ENCODE measurements at places on chromosomes 13 and 19.

GRCh38 chr19:47427241-47428176 is 8.2 kb upstream of the MEIS3 start:
- H3K27me3 ChIP-seq, result peaks cover 55% of the 10 kb centered on the region
- peaks cover 7% of the 10 kb centered on the region for H3K4me1 ChIP-seq
- no peak overlapping the region for H3K27ac ChIP-seq
- H3K36me3 ChIP-seq, result no peaks in the 10 kb centered on the region
- H3K4me3 ChIP-seq, result no peak overlapping the region
- DNase-seq, result peak; percentile 74

DNA sequence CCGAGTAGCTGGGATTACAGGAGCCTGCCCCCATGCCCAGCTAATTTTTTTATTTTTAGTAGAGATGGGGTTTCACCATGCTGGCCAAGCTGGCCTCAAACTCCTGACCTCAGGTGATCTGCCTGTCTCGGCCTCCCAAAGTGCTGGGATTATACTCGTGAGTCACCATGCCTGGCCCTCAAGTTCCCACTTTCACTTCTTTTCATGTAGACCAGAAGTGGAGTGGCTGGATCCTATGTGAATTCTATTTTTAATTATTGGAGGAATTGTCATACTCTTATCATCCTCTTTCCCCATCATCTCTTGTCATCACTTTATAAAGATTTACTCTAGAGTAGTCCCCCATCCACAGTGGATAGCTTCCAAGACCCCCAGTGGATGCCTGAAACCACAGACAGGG is 12.8 kb upstream of the SIGLEC10 start:
- no peaks in the 10 kb centered on the region for H3K4me1 ChIP-seq
- no peak overlapping the region for H3K4me3 ChIP-seq
- no peaks in the 10 kb centered on the region for H3K36me3 ChIP-seq
- no peak overlapping the region for H3K27ac ChIP-seq
- DNase-seq, result no peak

- no peaks in the 10 kb centered on the region for H3K27me3 ChIP-seq
Observed at GRCh38 chr19:13652810-13653590, 111.3 kb upstream of the MRI1 start.

DNA sequence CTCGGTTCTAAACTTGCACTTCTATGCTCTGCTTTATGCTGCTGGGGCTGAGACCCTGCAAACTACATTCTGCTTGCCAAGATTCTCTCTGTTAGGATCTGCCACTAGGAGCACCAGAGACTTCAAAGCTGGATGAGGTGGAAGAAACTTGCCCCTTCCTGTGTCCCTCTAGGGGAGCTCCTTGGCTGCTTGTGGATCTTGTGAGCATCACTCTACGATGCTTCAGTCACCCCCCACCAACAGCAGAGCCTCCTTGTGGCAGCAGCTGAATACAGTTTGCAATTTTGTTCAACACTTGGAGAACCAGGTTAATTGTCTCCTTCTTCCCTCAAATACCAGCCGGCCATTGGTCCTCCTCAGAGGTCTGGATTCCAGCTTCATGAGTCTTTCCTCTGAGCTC is 310.6 kb downstream of the FGF14 start:
- DNase-seq, result no peak
- no peaks in the 10 kb centered on the region for H3K27me3 ChIP-seq
- H3K4me3 ChIP-seq, result no peak overlapping the region
- H3K36me3 ChIP-seq, result no peaks in the 10 kb centered on the region

DNA sequence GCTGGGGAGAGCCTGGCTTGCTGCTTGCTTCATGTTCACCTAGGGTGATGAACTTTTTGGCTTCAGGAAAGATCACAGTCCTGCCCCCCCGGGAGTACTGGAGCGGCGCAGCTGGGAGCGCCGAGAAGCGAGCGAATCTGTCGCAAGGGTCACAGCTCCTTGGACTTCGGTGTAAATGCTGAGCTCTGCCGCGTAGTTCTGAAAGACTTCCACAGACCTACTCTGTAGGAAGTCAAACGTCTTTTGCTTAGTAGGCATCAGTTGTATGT is 2.7 kb downstream of the ING1 start:
- H3K4me3 ChIP-seq, result peak overlapping the region; percentile 80
- H3K4me1 ChIP-seq, result peaks cover 26% of the 10 kb centered on the region
- H3K27me3 ChIP-seq, result no peaks in the 10 kb centered on the region
- peak; percentile 58 for DNase-seq
- no peaks in the 10 kb centered on the region for H3K36me3 ChIP-seq

DNA sequence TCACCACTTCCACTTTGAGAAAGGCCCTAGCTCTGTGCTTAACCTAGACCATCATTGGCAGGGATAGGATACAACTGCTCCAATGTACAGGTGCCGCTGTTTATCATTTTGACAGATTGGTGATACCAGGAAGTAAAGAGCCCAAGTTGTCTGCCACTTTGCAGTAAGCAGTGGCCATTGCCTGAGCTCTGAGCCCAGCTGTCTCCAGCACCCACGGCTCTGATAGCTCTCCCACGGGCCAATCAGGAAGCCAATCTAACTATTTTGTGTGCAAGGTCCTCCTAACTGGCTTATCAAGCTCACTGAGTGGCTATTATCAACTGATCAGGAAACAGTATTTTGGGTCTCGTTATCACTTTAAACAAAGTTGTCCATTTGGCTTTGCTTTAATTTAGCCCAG is 181.1 kb downstream of the DCT start:
- H3K4me3 ChIP-seq, result no peak overlapping the region
- H3K36me3 ChIP-seq, result no peaks in the 10 kb centered on the region
- H3K4me1 ChIP-seq, result no peaks in the 10 kb centered on the region

DNA sequence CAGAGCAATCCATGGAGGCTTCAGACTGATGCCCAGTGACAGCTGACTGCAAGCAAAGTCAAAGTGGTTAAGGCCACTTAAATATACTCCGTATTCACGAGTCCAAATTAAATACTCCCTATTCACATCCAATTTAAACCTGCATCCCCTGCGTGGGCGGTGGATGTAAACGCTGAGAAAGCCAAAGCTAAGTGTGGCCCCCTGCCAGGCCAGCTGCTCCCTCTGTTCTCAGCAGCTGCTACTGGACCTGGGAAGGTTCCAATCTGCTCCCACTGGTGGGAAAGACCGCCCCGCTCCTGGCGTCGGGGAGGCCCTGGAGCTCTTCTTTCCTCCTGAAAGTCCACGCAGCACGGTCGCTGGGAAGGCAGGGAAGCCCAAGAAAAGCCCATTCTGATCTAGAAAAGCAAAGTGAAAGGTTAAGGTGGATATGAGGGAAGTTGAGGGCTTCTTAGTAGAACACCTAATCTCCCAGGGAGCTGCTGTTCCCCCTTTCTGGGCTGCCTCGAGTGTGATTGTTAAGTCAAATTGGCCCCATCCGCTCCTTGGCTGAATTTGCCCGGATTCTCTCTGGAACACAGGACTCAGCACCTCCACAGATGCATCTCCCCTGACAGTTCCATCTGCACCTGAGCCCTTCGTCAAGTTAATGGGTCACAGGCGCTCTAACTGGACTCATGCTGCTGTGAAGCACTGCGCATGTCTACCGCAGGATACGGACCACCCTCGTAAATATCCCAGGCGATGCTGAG is 205.5 kb downstream of the USP12 start:
- no peaks in the 10 kb centered on the region for H3K36me3 ChIP-seq
- H3K27me3 ChIP-seq, result peaks cover 15% of the 10 kb centered on the region
- no peak overlapping the region for H3K27ac ChIP-seq

GRCh38 chr13:20171364-20171763 is 10.5 kb upstream of the GJA3 start:
- DNase-seq, result no peak
- H3K4me1 ChIP-seq, result peaks cover 2% of the 10 kb centered on the region
- H3K36me3 ChIP-seq, result no peaks in the 10 kb centered on the region
- no peaks in the 10 kb centered on the region for H3K27me3 ChIP-seq

GRCh38 chr13:98909016-98909415 is 68.8 kb downstream of the DOCK9 start:
- no peak for DNase-seq
- H3K27me3 ChIP-seq, result no peaks in the 10 kb centered on the region
- no peak overlapping the region for H3K4me3 ChIP-seq
- no peaks in the 10 kb centered on the region for H3K36me3 ChIP-seq

DNA sequence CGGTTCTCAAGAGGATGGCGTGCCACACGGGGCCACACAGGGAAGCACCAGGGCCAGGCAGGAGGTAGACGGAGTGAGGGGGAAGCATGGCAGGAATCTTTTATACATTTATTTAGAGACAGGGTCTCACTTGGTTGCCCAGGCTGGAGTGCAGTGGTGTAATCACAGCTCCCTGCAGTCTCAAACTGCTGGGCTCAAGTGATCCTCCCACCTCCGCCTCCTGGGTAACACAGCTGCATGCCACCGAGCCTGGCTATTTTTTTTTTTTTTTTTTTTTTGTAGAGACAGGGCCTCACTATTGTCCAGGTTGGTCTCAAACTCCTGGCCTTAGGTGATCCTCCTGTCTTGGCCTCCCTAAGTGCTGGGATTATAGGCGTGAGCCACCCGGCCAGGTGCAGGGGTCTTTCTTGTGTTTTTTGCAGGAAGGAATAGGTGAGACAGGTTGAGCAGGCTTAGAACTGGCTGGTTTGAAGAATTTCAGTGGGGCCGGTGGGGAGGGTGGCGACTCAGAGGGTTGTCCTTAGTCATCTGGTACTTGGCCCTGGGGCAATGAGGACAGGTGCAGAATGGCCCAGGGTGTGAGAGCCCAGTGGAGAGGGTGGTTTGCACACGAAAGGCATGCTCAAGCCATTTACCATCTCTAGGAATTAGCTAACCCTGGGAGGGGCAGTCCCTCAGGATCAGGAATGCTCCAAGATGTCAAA is 7.6 kb downstream of the SSC5D start:
- no peaks in the 10 kb centered on the region for H3K4me1 ChIP-seq
- no peak for DNase-seq
- H3K27me3 ChIP-seq, result no peaks in the 10 kb centered on the region
- no peaks in the 10 kb centered on the region for H3K36me3 ChIP-seq
- H3K4me3 ChIP-seq, result no peak overlapping the region

DNA sequence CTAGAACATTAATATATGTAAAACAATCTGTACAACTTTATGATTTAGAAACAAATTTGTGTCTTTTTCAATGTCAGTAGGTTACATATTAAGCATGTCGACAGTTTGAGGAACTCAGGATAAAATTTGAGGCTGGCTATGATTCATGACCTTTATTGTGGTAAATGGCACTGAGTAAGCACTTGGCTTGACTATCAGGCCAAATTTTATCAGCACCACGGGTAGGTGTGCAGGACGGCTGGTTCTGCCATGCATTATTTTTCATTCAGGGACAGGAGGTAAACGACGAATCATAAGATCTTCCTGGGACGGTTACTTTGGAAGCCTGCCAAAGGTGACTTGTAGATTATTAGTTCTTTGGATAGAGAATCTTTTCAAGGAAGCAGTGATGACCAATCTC is 19.9 kb upstream of the CYP4F8 start:
- no peak overlapping the region for H3K4me3 ChIP-seq
- no peaks in the 10 kb centered on the region for H3K27me3 ChIP-seq
- H3K27ac ChIP-seq, result no peak overlapping the region

GRCh38 chr13:51729866-51730553 is 74.0 kb downstream of the DHRS12 start:
- peaks cover 36% of the 10 kb centered on the region for H3K4me1 ChIP-seq
- peak; percentile 77 for DNase-seq
- H3K27me3 ChIP-seq, result no peaks in the 10 kb centered on the region
- no peaks in the 10 kb centered on the region for H3K36me3 ChIP-seq
- H3K27ac ChIP-seq, result peak overlapping the region; percentile 67
- H3K4me3 ChIP-seq, result no peak overlapping the region

DNA sequence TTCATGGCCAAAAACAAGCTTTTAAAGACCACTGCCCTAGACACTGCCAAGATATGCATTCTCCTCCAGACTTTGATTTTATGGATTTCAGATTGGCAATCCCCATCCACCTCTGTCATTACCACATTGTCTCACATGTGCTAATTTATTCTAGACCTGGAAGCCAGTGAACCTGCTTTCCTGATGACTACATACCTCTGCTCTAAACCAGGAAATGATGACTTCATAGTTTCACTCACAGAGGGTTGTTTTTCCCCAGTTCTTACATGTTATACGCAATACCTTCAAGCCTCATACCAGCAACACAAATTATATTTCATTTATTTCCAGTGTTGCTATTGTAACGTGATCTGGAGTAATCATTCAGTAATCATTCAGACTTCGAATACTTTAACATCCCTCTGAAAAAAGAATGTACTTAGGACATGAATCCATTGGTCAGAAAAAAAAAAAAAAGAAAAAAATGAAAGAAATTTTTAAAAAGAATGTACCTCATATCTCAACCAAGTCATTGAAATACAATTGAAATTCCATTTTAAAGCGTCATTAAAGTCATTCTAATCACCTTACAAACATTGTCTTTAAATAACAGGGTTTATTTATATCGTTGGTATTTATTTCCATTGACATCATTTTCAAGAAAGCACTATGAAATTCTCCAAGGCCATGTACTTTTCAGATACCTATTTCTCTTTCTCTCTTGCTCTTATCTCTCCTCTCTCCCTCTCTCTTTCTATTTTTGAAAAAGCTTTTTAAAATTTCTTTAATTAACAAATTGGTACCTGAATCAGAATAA is 33.4 kb upstream of the KLF5 start:
- H3K4me3 ChIP-seq, result no peak overlapping the region
- no peaks in the 10 kb centered on the region for H3K4me1 ChIP-seq
- H3K27me3 ChIP-seq, result no peaks in the 10 kb centered on the region
- no peak for DNase-seq
- H3K27ac ChIP-seq, result no peak overlapping the region

DNA sequence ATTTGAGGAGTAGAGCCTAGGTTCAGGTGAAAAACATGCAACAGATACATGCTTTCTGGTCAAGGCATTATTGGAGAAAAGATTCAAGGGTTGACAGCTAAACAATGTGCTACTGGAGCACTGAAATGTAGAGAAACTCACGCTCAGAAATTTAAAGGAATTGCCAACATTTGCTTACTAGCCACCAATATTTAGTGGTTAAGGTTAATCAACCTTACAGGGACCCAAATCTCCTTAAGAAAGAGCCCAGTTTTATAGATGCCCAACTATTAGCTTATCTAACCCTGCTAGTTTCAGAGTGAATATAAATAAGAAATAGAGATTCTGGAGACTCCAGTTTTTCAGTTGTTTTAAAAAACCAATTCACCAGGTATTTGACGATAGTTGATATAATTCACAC is 203.6 kb downstream of the DACH1 start:
- no peaks in the 10 kb centered on the region for H3K36me3 ChIP-seq
- H3K4me3 ChIP-seq, result no peak overlapping the region
- no peaks in the 10 kb centered on the region for H3K27me3 ChIP-seq
- H3K4me1 ChIP-seq, result no peaks in the 10 kb centered on the region
- H3K27ac ChIP-seq, result no peak overlapping the region
- DNase-seq, result no peak

All from adrenal gland (tissue), 19 donors.